COR-L47 (cell line): ENCODE measurements at places on chromosomes 5 and 9.

- no peak for DNase-seq
Observed at GRCh38 chr9:79766091-79766490, 194.3 kb downstream of the TLE4 start.

- no peak for DNase-seq
Observed at GRCh38 chr5:108382784-108383330, 959 bp upstream of the FBXL17 start.

GRCh38 chr5:149456597-149457392 is 77.7 kb upstream of the IL17B start:
- no peak for DNase-seq

GRCh38 chr9:134975253-134975652 is 57.5 kb upstream of the FCN1 start:
- DNase-seq: no peak

- DNase-seq: no peak
Observed at GRCh38 chr9:122342323-122343050, 28.3 kb upstream of the PTGS1 start.

GRCh38 chr5:38790891-38791290 is 54.9 kb upstream of the OSMR start:
- no peak for DNase-seq

GRCh38 chr5:68443091-68443490 is 227.5 kb downstream of the PIK3R1 start:
- no peak for DNase-seq

DNA sequence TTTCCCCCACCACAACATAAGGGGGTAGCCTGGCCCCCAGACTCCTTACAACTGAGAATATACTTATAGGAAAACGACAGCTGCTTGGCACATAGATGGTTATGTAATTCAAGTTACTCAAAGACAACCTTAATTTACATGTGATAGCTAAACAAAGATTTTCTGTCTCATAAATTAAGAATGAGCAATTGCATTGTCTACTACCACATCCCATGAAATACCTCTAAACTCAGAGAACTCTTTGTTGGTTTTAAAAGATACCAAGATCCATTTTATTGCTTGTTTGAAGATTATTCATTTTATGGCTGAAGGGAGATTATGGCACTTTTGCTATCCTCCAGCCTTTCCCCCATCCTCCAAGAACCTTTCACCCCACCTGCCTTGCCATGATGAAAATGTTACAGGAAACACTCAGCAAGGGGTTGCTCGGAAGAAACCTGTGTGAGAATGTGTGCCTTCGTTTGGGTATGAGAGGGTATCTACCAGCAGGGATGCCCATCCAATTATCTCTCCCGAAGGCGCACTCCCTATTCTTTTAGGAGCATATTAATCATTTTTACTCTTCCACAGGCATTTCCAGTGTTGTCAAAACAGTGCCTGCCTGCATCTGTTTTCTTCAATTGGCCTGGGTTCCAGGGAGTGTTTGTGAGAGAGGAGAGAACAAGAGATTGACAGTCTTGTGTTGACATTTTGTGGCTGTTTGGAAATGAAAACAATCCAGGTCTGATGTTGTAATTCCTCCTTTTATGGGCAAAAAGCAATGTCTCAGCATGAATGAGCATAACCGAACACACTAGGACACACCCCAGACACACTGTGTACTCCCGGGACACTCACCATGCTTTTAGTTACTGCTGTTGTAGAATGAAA is 208.0 kb upstream of the ANKRD55 start:
- DNase-seq: peak; percentile 21

GRCh38 chr9:34211395-34211794 is 32.6 kb downstream of the UBAP1 start:
- DNase-seq: no peak
